ENCODE measurements at places on chromosomes 11 and 22. TPM values are rescaled to one million over a fixed set of nuclear protein-coding genes. Genes with fewer than 3 reads are reported as not detected.

Gene OR2AT4
- not detected for total RNA-seq

DNA sequence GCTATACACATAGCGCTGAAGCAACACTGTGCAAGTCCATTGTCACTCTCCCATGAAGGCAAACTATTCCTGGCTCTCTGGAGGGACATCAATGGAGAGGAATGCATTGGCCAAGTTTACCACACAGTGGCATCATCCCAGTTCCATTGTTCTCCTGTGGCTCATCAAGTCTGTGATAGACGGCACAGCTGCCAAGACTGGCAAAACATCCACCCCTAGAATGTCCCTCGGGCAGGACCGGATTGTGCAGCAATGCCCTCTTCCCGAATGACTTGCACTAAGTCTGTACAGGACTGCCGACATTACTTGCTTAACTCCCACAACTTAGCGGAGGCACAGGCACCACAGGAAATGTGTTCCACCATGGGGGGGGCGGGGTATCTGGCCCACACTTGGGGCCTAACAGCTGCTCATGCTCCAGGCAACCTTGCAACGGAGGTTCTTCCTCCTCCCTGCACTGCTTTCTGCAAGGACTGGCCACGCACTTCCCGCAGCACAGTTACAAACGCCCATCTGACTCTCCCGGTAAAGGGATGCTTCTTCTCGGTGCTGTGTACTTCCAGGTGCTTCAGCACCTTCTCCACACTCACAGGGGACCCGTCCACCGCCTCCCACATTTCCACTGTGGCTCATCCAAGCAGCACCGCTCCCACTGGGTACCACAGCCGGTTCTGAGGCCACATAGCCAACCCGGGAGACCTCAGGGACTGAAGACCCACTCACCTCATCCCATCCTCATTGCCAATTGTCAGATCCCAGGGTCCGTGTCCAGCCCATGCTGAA, 1309.6 kb upstream of the RAG2 start:
- H3K27me3 ChIP-seq: no peaks in the 10 kb centered on the region
- H3K4me3 ChIP-seq: no peak overlapping the region
- DNase-seq: no peak
- H3K36me3 ChIP-seq: no peaks in the 10 kb centered on the region
- H3K4me1 ChIP-seq: no peaks in the 10 kb centered on the region
- no peak overlapping the region for H3K27ac ChIP-seq

Gene TRIM34
- 0.42 TPM for total RNA-seq

Gene CFAP300
- not detected for total RNA-seq

Gene SHISA8
- total RNA-seq: 13.9 TPM

DNA sequence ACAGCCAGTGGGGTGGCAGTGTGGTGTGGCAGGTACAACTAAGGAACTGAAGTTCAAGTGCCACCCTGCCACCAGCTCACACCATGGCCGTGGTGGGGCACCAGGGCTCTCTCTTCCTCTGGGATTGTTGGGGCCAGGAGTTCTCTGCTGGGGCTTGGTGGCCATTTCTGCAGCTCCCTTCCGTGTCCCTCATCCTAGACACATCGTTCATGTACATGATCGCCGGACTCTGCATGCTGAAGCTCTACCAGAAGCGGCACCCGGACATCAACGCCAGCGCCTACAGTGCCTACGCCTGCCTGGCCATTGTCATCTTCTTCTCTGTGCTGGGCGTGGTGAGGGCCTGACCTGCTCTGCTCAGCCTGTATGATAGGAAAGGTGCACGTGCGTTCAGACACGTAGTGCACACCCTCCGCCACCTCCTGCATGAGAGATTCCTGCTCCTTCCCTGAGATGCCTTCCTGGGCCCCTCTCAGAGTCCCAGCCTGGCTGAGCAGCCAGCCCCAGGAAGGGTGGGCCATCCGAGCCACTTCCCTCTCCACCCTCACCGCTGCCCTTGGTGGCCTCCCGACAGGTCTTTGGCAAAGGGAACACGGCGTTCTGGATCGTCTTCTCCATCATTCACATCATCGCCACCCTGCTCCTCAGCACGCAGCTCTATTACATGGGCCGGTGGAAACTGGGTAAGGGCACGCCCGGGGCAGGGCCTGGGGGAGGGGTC, 7.3 kb upstream of the TAGLN start:
- H3K4me1 ChIP-seq: no peaks in the 10 kb centered on the region
- DNase-seq: no peak
- no peak overlapping the region for H3K4me3 ChIP-seq
- H3K36me3 ChIP-seq: 0 out of 2 replicates have a peak, but pooled peaks cover 7% of the 10 kb centered on the region

- H3K4me3 ChIP-seq: no peak overlapping the region
- H3K36me3 ChIP-seq: no peaks in the 10 kb centered on the region
- no peak for DNase-seq
- peaks cover 20% of the 10 kb centered on the region for H3K4me1 ChIP-seq
- H3K27me3 ChIP-seq: peaks cover 6% of the 10 kb centered on the region
Observed at GRCh38 chr11:75773595-75774353, 5.2 kb downstream of the DGAT2 start.
